ENCODE measurements at places on chromosomes 4 and X.

DNA sequence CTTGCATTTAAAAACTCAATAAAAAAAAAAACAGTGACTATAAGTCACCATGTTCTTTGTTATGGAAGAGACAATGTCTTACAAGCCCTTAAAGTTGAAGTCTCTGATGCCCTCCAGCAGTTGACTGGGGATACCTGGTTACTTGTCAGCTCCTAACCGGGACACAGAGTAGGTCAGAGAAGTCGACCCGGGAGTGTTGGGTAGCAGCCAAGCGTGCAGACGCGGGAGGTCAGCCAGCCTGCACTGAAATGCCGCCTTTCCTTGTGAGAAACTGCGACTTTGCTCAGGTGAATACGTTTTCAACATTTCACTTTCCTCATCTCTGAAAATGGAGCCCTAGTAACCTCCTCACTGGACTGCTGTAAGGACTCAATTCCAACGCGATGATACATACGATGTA is 81.8 kb downstream of the F11 start:
- DNase-seq: no peak

DNA sequence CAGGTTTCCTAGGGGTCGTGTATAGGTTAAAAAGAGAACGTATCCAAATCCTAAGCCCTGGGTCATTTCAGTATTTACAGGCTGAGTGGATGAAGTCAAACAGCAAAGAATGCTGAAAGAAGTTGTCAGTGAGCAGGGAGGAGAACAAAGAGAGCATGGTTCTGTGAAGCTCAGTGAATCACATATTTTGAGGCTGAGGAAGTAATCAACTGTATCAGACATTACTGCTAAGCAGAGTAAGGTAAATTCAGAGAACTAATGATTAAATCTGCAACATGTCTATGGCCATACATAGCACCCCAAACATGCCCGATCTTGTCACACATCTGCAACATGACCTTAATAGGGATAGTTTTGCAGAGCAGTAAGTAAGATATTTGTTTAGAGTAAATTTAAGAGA is 1130.3 kb downstream of the RAPGEF2 start:
- DNase-seq: no peak

DNA sequence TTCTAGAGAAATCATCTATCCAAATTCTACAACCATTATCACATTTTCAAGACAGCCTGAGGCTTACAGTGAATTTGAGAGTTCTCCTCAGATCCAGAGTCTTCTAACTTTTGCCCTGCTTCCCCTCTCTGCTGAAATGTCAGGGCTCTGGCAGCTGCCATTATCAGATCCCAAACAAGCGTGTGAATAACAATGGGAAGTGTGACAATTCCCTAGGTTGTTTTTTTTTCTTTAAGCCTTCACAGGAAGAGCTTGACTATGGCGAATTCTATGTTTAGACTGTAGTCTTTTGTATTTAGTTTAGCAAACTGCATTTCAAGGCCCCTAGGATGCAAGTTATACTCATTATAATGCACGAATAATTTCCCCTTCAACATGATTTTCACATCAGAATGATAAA is 61.3 kb upstream of the KDR start:
- DNase-seq: no peak

GRCh38 chr4:125244848-125245450 is 69.8 kb upstream of the FAT4 start:
- DNase-seq: no peak

DNA sequence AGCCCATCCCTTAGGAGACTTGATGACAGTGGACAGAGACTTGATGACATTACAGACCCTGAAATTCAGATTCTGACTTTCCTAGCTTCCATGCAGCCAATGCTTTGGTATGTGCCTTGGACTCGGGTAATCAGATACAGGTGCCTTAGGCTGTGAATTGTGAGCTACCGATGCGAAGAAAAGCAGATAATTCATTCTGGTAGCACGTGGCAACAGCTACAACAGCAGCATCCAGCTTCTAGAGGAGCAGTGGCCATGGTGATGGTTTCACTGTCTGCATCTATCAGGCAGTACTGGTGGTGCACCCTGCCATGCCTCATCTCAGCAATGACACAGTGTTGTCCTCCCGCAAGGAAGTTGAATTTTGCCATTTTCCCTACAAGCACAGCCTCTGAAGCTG is 126.9 kb upstream of the TAPT1 start:
- DNase-seq: no peak

- no peak for DNase-seq
Measured at GRCh38 chr4:119980456-119980855, 86.2 kb downstream of the MAD2L1 start.

DNA sequence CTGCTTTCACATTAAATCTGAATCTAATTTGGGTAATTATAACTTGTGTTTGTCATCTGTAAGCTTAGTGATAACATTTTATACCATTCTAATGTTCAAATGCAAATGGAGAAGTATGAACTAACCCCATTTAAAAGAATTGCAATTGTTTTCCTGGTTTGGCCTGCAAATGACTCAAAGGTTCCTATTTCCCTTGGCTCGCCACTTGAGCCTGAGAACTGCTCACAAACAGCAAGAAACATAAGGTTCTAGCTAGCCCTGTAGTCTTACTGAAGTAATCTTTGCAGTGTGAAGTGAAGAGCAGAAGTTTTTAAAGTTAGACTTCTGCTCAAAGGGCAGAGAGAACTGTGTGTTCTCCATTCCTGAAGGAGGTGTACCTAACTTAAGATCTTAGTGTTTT is 27.2 kb downstream of the UPRT start:
- DNase-seq: no peak

- no peak for DNase-seq
Measured at GRCh38 chr4:138320030-138320429, 77.9 kb upstream of the SLC7A11 start.

GRCh38 chrX:40506201-40506985 is 74.4 kb upstream of the ATP6AP2 start:
- DNase-seq: no peak

DNA sequence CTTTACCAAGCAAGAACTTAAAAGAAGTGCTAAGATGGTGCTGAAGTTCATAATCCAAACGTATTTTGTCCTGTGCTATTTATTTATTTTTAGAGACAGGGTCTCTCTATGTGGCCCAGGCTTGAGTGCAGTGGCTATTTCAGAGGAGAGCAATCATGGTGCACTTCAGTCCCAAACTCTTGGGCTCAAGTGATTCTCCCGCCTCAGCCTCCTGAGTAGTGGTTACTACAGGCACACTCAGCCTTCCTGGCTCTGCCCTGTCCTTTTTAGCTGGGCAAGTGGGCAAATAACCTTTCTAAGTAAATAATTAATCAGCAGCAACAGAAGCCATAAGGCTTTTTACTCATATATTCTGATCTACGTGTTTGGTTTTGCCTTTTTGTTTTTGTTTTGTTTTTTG is 2.6 kb downstream of the NSD2 start:
- DNase-seq: no peak

- no peak for DNase-seq
Measured at GRCh38 chr4:109803924-109804571, 2.2 kb upstream of the CFI start.

DNA sequence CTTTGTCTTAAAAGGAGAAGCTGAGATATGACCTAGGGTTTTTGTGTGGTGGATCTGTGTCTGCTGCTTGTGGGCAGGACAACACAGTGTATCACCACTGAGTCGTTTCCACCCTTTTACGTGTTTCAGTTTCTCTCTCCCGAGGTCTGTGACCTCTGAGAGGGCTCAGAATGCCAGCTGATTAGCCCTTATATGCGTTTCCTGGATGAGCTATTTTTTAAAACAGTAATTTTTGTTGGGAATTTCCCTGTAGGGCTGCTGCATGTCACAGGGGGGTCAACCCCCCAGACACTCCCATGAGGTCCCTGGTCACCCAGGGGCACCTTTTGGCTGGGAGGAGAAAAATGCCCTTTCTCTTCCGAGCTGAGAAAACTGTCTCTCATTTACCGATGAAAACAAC is 170.4 kb upstream of the CASK start:
- no peak for DNase-seq

GRCh38 chr4:6264225-6264540 is 5.5 kb upstream of the WFS1 start:
- DNase-seq: no peak

DNA sequence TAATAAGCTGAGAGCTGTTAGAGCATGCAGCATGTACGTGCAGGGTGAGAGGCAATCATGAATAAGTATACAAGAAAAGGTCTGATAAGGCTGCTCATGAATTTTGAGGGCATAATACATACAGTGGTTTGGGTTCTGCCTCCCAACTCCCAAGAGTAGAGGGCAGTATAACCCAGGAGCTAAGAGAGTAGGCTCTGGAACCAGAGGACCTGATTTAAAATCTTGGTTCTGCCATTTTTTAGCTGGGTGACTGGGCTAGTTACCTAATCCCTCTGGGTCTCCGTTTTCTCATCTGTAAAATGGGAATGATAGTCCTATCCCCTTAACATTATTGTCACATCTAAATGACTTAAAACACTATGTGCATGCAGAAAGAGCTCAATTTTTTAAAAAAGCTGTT is 85.3 kb downstream of the LNX1 start:
- DNase-seq: no peak

- no peak for DNase-seq
Measured at GRCh38 chr4:1010395-1011021, 918 bp upstream of the FGFRL1 start.

DNA sequence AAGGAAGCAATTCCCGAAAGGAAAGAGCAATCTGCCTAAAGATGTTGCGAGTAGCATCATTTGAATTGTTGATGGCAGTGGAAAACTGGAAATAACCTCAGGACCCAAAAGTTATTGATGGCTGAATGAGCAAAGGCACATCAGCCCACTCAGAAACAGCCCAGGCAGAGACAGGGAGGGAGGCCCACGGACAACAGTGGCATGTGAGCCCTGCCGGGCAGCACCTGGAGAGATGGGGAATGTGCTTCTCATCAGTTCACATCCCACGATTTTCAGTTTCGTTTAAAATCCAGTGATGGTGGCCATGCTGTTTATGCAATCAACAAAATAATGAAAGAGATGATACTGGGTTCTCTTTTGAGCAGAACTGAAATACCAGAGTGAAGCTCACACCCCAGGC is 80.0 kb downstream of the JAKMIP1 start:
- DNase-seq: no peak

DNA sequence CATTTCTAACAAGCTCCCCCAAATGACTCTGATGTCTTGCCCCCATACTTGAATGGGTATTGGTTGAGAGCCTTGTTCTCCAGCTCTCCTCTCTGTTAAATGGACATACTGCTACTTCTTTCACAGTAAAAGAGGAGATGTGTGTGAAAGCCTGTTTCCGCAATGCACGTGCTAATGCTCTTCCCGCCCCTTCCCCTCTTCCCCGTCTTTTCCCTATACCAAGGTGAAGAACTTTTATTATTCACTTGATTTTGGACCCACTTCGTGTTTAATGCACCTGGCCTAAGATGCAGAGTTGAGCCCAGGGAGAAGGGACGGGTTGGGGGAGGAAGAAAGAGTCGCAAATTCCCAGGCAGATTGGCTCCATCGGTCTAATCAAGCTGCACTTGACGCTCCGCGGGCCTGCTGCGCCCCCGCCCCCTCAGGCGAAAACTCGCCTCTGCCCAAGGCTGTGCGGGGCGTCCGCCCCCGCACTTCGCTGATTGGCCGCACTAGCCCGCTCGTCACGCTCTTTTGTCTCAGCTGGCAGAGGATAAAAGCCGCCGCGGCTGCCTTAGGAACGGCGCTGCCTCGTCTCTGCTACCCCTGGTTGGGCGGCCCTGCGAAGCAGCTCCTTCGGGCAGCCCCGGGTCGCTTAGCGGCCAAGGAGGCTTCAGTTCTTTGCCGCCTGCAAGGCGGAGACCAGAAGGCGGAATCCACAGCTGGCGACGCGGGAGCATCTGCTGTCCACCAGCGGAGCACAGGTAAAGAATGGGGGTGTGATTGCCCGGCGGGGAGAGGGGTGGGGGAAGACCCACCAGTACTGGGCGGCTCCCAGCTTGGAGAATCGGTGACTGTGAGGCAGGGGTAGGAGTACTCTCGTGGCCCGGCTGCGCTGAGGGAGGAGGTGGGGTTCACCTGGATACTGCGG is at the start of gene ZCCHC12:
Gene ZCCHC12, plus strand, starts transcription at position 562 of the 910 bp plus-strand sequence. CDS start 1,421 bp downstream, outside the sequence.
- peak; percentile 0 for DNase-seq

DNA sequence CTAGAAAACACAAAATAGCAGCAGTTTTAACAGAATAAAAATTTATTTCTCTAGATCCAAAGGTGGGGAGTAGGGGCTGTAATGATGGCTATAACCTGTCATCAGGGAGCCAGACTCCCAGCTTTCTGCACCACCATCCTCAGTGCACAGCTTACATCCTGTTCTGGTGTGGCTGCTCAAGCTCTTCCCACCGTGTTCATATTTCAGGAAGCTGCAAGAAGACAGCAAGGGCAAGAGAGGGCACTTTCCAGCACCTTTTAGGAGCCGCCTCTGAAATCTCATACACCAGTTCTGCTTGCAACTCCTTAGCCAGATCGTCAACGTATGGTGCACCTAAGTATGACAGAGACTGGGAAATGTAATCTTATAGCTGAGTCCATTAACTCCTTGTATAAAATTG is 253.7 kb downstream of the CENPC start:
- DNase-seq: no peak

- DNase-seq: no peak
Measured at GRCh38 chr4:11495291-11495690, 66.6 kb upstream of the HS3ST1 start.

DNA sequence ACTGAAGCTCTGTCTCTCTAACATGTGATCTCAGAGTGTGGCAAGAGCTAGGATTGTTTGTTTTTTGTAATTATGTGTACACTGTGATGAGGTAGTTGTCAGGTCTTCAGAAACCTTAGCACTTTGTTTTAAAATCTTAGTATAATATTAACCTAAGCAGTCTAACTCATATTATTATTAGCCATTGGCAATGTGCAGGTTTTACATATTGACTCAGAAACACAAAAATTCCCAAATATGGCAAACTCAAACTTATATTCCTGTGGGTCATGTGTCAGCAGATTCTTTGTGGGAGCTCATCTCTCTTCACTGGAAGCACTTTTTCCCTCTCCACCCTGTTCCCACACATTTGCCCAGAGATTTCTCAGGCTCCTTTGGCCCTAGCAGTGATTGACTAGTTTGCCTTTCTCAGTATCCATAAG is 8.2 kb upstream of the PWWP3B start:
- DNase-seq: no peak

DNA sequence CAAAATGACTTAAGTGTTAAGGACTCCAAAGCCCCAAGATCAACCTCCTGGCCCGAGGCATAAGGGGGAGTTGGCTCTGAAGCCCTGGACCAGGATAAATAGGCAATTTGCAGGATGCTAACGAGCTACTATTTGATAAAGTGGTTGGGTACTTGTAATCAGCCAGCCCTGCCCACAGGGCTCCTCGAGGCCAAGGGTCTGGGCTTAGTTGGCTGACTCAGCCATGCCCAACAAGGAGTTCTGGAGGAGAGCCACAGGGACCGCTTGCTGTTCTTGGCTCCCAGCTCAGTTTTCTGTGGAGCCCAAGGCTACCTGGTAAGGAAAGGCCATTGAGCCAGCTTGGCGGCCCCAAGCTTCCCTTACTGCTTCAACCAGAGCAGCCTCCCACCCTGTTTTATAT is 7.8 kb downstream of the HMGB3 start:
- no peak for DNase-seq

GRCh38 chrX:76555816-76556215 is 128.3 kb downstream of the MAGEE1 start:
- no peak for DNase-seq

- DNase-seq: no peak
Measured at GRCh38 chr4:30828264-30828926, 108.2 kb downstream of the PCDH7 start.

- DNase-seq: no peak
Measured at GRCh38 chr4:128861856-128862518, 52.5 kb downstream of the JADE1 start.

GRCh38 chr4:82501154-82501442 is 60.7 kb downstream of the TMEM150C start:
- DNase-seq: no peak
